Stimulated activated CD4-positive, alpha-beta T cell treated with anti-CD3 and anti-CD28 coated beads, Interleukin-12 subunit alpha, Interleukin-12 subunit beta, amount 100 ng/mL, for 24 hours (primary cell): ENCODE measurements at places on chromosomes 3 and 15.

GRCh38 chr3:102079809-102080197 lies 230.5 kb downstream of the NFKBIZ start:
- no peak for DNase-seq

DNA sequence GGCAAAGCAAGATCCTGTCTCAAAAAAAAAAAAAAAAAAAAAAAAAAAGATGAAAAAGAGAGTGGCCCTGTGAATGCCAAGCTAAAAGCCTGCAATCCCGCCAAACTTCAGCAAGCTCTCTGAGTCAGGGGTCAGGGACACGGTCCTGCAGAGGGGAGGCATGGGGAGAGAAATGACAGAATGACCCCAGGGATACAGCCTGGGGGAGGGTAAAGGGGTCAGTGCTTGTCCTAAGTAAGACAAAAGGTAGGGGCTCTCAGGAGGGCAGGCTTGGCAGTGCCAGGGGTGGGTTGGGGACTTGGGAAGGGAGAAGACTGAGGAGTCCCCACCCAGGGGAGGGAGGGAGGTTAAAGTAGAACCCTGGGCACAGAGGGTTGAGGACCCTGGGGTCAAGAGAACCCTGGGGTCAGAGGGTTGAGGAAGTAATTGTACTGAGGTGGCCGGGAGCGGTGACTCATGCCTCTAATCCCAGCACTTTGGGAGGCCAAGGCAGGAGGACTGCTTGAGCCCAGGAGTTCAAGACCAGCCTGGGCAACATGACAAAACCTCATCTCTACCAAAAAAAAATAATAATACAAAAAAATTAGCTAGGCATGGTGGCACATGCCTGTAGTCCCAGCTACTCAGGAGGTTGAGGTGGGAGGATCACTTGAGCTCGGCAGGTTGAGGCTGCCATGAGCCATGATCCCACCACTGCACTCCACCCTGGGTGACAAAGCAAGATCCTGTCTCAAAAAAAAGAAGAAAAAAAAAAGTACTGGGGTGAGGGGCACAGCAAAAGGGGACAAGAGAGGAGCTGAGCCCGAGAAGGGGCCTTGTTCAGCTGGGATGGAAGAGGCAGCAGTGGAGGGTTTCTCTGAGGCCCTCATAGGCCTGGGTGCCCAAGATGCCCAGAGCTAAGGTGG lies 5.2 kb upstream of the SEMA3B start:
- DNase-seq, result no peak

- DNase-seq, result no peak
These were observed 17.4 kb downstream of the LRIG1 start for GRCh38 chr3:66483409-66483906.

DNA sequence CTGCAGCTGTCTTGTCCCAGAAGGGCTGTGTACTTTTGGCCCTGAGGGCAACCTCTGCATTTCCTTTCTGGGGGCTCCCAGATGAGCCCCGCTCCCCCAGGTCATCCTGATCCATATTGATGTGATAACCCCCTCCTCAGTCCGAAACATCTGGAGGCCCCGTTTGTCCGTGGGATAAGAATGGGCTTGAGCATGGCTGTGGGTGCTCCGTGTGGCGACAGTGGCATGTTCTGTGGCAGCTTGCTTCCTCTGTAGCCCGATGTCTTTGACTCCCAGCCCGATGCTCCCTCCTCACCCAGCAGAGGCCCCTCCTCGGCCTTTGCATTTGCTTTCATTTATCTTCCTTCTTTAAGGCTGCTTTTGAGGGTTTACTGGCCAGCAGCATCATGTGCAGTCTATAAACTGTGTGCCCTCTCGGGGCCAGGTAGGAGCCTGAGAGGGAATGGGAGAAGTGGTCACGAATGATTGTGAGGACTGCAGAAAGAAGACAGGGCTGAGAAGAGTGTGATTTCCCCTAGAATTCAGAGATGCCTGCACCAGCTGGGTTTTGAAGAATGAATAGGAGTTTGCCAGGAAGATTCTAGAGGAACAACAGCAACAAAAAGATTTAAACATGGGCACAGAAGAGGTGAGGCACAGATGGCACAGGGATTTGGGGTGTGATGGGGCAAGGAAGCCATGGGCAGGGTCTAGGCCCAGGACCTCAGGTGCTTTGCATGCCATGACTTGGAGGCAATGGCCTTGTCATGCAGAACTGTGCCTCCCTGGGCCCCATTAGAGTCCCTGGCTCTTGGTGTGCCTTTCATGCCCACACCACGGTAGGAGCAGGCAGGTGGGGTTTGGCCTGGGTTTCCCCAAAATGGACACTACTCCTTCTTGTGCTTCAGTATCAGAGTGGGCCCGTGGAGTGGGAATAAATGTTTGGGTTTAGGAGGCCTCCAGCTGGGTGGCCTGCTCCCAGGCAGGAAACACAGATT lies 34.2 kb downstream of the APBA2 start:
- DNase-seq, result no peak

- no peak for DNase-seq
These were observed 597.9 kb downstream of the PDCD6IP start for GRCh38 chr3:34396288-34396687.

- DNase-seq, result no peak
These were observed 213.7 kb downstream of the FOXP1 start for GRCh38 chr3:71369701-71370391.

GRCh38 chr15:94367726-94368535 lies 136.6 kb downstream of the MCTP2 start:
- DNase-seq, result no peak

GRCh38 chr15:64285871-64286270 lies 70.1 kb downstream of the CSNK1G1 start:
- no peak for DNase-seq

GRCh38 chr3:123521179-123521969 lies 63.5 kb downstream of the HACD2 start:
- no peak for DNase-seq

DNA sequence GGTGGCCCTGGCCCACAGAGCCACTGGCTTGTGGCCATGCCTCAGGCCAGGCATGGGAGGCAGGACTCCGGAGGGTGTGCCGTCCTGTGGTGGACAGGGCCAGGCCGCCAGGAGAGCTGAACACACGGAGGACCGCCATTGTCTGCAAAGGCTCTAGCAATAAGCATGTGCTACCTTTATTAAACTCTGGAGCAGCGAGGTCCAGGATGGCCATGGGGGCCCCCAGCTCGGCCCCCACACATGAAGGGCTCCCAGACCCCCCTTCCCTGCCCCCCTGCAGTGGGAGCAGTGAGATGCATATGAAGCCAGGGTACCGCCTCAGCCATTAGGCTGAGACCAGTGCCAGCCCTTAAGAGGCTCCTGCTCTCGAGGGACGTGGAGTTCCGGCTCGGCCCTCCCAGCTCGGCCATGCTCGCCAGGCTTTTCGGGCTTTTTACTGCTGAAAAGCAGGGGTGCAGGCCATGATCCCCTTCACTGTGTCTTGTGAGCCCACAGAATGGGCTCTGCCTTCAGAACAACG lies 2.7 kb downstream of the AMIGO3 start:
- DNase-seq, result no peak

DNA sequence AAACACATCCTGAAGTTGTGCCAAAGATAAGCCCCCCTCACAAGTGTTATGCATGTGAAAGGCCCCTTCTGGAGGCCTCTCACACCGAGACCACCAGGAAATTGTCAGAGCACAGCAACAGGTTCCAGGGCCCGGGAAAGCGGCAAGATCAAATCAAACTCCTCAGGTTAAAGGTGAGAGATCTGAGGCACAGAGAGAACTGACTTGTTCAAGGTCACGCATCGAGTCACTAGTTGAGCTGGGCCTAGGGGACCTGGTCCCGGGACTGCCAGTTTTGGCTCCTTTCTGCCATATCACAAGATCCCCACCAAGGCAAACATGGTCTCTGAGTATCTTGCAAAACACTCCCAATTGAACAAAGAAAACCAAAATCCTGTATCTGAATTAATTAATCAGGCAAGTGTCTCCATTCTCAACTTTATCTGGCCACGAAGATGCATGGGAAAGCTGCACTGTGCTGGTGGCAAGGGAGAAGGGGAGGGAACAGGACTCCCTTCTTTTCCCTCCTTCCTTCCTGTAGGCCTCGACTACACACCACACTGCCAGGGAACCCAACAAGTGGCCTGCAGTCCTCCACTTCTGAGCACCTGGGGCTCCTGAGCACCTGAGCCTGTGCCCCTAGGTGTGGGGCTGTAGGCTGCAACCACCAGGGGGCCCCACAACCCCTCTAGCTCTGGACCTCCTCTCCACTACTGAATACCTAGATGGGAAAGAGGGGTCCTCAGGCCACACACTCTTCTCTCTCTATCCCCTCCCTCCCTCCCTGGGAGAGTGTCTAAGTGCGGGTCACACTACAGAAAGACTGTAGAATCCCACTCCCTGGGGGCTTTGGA lies 37.3 kb downstream of the ANP32A start:
- DNase-seq, result peak; percentile 34

DNA sequence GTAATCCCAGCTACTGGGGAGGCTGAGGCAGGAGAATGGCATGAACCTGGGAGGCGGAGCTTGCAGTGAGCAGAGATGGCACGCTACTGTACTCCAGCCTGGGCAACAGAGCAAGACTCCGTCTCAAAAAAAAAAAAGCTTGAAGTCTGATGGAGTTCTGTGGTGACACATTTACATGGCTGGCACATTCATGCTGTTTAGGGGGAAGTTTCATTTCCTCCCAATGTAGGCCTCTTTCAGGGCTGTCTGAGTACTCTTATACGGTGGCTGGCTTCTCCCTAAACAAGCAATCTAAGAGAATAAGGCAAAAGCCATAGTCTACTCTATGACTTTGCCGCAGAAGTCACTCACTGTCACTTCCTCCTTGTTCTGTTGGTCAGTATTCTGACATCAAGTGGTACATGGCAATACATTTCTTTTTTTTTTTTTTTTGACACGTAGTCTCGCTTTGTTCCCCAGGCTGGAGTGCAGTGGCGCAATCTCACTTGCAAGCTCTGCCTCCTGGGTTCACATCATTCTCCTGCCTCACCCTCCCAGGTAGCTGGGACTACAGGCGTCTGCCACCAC lies 41.2 kb downstream of the OIP5 start:
- DNase-seq, result no peak

- no peak for DNase-seq
These were observed 396.4 kb upstream of the TPRG1 start for GRCh38 chr3:188775412-188775811.

DNA sequence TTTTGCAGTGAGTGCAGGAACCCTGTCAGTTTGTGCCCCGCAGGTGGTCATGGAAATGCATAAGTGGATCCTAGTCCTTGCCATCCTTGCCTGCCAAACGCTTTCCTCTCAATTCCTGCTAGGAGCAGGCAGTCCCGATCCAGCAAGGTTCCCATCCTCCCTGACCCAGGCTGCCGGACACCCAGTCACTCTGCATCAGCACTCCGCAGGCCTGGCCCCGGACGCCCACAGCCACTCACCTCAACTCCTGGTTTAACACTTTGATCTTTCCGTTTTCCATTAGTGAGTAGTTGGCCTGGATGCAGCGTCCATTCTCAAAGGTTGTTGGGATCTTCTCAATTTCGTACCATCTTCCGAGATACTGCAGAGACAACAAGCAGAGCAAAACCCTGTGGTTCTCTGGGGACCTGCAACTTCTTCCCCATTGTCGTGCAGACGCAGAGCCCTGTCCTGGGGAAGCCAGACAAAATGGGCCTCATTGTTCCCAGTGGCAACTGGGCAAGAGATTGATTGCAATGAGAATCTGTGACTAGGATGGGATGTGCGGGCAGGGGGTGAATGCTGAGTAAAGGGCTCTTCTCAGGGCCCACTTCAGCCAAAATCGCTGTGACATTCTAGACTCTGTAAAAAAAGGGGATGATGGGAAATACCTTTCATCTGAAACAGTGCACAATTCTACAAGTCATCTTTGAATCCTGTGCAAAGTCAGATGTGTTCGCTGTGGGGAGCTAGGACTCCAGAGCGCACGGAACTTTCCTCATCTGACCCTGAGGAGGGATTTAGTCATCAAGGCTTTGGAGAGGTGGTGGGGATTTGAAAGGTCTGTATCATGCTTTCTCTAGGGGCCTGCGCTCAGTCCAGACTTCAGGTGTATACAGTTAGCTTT lies 9.9 kb downstream of the APOD start:
- DNase-seq, result no peak
